ENCODE measurements at places on chromosomes 6 and 20. TPM values are rescaled to one million over a fixed set of nuclear protein-coding genes. Genes with fewer than 3 reads are reported as not detected.
A peak's percentile ranks its signal among the peaks of the same experiment; 100 is the strongest.

GRCh38 chr6:82025271-82025670, 222.3 kb downstream of the IBTK start:
- DNase-seq: peak; percentile 15

DNA sequence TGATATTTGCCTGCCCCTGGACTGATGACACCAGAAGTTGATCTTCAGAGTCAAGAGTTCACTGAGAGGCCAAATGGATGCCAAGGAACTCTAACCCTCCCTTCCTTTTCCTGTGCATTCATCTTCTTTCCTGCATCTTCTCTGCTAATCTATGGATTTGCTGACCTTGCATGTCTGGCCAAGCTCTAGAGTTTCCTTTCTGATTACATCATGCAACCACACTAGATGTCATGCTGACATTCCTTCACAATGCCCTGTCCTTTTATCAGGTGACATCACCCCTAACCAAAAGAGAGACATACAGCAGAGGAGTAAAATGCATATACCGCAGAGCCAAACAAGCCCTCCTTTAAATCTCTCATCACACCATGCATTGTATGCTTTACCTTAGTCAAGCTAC, 487.6 kb downstream of the TFAP2A start:
- DNase-seq: no peak

GRCh38 chr6:168037242-168037641, 39.8 kb downstream of the KIF25 start:
- DNase-seq: no peak

GRCh38 chr6:41878246-41878645, 16.9 kb downstream of the USP49 start:
- peak; percentile 68 for DNase-seq

- no peak for DNase-seq
These were observed at the start of gene IL20RA for GRCh38 chr6:137044366-137045221. Gene IL20RA (minus strand): TSS chr6:137044965. CDS start chr6:137044728, 237 bp downstream.

GRCh38 chr6:113377362-113377942, 479.7 kb upstream of the MARCKS start:
- DNase-seq: no peak

DNA sequence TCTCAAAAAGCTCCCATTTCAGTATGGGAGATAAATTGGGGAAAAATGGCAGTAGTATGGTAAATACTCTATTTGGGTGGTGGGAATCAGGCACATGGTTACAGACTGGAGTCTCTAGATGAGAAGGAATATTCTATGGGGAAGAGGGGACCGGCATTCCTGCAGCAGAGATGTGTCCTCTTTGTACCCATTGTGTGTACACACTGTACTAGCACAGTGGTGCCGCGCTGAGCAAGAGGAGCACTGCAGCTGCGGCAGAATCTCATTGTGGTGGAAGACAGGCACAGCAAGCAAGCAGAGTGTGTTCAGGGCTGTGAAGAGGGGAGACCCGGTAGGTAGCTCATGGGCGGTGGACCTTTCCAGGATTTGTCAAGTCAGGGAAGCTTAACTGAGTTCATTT, 13.0 kb downstream of the AFDN start:
- no peak for DNase-seq

DNA sequence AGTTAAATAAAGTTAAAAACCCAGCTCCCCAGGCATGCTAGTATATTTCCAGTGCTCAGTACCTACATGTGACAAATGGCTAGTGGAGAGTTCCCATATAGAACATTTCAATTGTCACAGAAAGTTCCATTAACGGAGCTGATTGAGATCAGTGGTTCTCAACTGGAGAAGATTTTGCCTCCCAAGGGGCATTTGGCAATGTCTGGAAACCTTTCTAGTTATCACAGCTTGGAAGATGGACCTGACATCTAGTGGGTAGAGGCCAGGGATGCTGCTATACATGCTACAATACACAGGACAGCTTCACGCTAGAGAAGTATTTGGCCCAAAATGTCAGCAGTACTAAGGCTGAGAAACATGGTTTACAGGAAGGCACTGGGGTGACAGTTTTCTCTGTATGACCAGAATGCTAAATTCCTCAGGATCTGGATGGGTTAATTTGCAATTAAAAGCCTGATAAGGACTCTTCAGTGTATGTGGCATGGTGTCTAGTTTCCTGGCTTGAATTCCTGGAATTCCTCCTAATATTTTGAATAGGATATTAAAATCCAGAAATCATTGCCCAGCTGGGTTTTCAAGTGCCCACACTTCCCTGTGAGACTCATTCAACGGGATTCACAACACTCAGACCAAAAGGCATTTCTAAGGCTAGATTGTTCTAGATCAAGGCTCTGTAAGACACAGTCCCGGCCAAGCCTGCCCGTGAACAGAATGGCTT, 84.7 kb upstream of the SALL4 start:
- DNase-seq: no peak

- no peak for DNase-seq
These were observed 71.2 kb downstream of the LY86 start for GRCh38 chr6:6659600-6660327.

DNA sequence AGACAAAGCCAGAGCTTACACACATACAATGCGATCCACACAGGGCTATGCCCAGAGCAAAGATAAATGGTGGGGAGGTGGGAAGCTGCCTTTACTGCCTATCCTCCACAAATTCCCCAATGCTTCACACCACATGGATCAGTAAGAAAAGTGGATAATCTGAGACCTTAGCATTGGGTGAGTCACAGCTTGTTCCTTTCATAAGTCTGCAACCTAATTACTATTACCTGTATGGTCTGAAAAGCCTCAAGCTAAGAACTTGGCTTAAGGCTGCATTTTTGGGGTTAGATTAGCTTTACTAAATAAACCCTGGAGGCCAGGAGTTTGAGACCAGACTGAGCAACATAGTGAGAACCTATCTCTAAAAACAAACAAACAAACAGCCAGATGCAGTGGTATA, 66.0 kb upstream of the BTBD3 start:
- DNase-seq: peak; percentile 8

DNA sequence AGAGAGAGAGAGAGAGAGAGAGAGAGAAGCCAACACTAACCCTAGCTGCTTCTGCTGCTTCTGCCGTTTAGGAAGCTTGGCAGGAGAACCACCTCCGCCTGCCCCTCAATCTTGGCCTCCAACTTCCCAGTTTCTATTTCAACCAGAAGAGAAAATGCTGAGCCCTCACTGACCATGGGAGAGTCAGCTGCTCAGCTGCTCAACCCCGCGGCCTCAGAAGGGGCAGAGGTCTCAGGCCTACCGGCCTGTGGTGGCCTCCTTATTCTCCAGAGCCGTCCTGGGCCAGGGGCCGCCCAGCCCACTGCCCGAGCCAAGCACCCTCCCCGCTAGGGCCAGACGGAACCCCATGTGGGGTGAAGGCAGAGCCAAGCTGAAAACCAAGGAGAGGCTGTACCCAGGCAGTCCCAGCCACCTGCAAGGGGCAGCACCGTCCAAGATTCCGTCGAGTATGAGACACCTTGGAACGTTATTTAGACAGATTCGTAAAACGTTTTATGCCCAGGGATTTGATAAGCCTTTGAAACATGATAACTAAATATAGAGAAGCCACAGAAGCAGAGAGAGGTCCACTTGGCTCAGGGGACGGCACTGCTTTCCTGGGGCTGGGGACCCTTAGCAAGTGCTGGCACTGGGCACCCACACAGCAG, 116.6 kb downstream of the DLL1 start:
- DNase-seq: no peak

- DNase-seq: no peak
These were observed 152.3 kb upstream of the CDH4 start for GRCh38 chr20:61099806-61100205.

GRCh38 chr6:112087916-112088315, 525 bp downstream of the FAM229B start:
- peak; percentile 7 for DNase-seq

DNA sequence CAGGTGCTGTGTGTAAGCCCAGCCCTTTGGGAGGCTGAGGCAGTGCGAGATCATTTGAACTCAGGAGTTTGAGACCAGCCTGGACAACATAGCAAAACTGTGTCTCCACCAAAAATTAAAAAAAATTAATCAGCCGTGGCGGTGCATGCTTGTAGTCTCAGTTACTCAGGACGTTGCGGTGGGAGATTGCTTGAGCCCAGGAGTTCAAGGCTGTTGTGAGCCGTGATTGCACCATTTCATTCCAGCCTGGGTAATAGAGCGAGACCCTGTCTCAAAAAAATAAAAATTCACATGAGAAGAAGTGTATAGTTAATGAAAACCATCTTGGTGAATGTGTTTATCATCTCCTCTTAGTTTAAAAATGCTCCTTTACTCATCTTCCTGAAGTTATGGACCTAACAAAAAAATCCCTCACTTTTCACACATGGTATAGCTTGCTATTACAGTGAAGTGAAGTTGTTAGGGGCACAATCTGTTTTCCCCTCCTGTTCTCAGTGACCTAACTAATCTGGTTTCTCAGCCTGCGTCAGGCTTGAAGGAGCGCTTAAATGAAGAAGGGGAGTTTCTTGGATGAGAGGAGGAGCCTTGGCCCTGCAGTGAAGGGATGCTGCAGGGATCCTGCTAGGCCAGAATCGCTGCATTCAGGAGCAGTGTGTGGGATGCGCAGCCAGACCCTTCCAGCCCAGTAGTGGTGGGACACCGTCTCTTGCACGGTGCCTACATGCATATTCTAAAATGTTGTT, 45.3 kb downstream of the JARID2 start:
- no peak for DNase-seq

GRCh38 chr20:31485450-31486339, 10.6 kb downstream of the REM1 start:
- DNase-seq: peak; percentile 8

Gene PSORS1C1
- total RNA-seq: 0.28 TPM

Gene MYO6
- total RNA-seq: 6.8 TPM

Gene HLA-DRB1
- not detected for total RNA-seq

Gene R3HDML
- not detected for total RNA-seq

Gene ENPP1
- total RNA-seq: 38.9 TPM

Gene SLC26A8
- total RNA-seq: not detected

Gene PRICKLE4
- total RNA-seq: not detected

Gene TMEM14C
- 141 TPM for total RNA-seq

Gene RIMS4
- not detected for total RNA-seq

Gene MATN4
- total RNA-seq: not detected

Gene MDC1
- total RNA-seq: 3.6 TPM

Gene KHDC1L
- total RNA-seq: not detected

Gene THEMIS
- total RNA-seq: under 0.01 TPM

Gene LBP
- total RNA-seq: not detected
